Stimulated activated CD8-positive, alpha-beta memory T cell treated with anti-CD3 and anti-CD28 coated beads, Interleukin-4, amount 100 ng/mL, for 1 hour (primary cell): ENCODE measurements at places on chromosomes 2 and 18.

- DNase-seq = no peak
Observed at GRCh38 chr2:78486565-78486964, 538.9 kb upstream of the REG3G start.

DNA sequence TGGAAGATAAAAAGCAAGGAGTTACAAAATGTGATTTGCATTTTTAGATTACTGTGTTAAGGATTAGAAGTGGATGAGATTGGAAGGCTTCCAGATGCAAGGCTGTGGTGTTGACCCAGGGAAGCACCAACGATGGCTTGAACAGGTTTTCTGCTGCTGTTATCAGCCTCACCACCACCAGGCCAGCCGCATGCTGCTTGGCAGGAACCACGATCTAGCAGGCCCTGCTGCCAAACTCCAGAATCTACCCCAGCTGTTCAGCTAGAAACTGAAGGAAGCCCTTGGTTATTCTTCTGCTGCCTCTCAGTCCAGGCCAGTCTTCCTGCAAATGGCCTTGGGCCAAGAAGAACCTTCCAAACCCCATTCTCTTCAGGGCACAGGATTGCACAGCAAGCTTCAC is 133.9 kb downstream of the MTCL1 start:
- DNase-seq = no peak

DNA sequence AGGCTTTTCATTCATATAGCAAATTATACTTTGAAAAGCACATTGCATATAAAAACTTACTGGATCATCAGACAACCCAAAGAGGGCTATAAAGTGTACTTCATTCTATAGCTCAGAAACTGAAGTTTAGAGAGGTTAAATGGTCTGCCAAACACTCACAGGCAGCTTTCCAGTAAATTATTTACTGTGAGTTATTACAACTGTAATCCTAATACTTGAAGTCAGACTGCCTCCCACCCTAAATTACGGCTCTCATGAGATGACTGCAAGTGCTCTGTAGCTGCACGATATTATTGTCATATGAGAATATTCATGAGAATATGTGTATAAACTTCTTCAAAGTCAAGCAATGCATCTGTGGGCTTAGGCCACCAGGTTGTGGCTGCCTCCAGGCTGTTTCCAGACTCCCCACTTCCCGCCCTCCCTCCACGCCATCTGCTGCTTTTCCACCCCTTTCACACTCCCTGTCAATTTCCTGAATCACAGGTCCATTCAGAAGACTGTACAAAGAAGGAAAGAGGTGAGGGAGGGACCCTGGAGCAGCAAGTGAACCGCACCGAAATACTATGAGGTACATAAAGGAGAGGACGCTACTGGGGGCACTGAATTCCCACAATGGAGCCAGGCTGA is 111.1 kb upstream of the SPOPL start:
- DNase-seq = no peak

- DNase-seq = no peak
Observed at GRCh38 chr2:241739651-241740050, 5.2 kb downstream of the D2HGDH start.

GRCh38 chr2:106061611-106062349 is 132.3 kb downstream of the UXS1 start:
- no peak for DNase-seq

DNA sequence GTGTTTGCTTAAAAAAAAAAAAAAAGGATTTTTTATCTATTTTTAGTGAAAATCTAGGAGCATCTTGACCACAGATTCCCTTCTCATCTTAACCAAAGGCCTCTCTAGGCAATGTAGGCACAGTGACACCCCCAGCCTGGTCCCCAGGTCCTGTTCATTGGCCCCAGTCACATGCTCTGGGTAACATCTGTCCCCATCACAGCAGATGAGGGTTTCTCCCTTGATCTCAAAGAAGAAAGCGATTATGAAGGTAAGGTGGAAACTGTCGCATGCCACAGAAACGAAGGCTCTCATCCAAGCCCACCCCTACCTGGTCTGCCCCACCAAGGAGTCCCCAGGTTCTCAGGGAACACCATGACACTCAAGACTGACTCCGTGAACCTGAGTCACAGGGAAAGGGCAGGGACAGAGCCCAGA is 4.7 kb downstream of the HS6ST1 start:
- DNase-seq = no peak

DNA sequence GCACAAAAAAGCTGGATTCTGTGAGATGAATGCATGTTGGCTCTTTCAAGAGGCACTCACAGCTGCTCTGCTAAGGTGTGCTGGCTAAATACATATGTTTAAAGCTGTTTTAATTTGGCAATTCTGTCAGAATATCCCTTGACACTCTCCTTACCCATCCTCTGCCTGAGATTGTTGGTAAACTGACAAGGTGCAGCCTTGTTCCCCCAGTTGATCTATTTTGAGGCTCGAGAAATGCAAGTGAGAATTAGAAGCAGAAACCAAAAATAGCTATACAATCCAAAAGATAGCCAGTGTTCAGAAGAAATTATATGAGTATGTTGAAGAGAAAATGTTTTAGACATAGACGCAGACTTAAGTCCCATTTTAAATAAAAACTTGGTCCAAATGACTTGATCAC is 971.7 kb upstream of the GYPC start:
- DNase-seq = no peak

GRCh38 chr2:117936871-117937428 is 76.9 kb downstream of the CCDC93 start:
- no peak for DNase-seq

DNA sequence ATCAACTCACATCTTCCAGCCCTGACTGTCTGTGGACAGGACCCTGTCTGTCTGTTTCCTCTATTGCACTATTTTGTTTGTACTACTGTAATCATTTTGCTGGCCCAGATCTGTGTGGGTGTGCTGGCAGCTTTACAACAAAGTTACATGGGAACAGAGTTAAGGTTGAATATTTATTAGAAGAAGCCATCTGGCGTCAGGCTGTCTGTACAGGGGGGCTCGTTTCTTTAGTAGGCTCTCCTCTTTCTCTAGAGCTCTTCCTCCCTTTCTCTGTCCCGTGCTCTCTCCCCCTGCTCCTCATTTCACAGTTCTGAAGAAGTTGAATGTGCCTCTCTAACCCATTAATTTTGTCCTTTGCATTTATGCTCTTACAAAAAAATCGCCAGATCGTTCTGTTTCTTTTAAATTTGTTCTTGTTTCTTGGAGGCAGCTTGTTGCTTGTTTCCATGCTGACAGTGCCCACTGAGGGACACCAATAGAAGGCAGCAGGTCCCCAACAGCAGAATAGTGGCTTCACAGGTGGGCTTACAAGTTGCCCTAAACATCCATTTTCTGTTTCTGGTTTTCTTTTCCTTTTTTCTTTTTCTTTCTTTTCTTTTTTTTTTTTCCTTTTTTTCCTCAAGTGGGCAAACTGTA is 315.2 kb upstream of the ZEB2 start:
- DNase-seq = no peak

- DNase-seq = no peak
Observed at GRCh38 chr18:62452280-62452831, 70.5 kb upstream of the ZCCHC2 start.

DNA sequence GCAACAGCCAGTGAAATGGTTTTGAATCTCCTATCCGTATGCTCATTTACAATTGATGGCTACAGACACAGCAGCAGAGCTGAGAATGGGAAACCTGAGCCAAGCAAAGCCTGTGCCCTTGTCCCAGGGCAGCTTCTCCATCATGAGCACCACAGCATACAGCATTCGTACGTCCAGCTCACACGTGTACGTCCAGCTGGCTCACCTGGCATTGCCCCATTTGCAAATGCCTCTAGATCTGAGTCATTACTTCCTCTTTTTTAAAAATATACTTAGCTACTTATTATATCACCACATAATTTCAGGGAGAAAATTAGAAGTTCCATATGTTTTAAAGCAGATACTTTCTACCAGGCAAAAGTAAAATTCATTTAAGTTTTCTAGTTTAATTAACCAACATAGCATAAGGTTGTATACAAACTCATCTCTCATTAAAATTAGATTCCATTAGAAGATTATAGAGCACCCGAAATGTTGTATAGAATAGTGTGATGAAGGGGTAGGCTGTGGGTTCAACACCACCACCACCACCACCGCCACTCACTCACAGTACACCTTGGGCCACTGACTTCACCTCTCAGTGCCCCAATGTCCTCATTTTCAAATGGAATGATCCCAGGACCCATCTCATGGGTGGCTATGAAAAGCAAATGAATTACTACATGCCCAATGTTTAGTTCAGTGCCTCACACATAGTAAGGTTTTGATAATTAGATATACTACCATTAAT is 31.4 kb upstream of the TMEM177 start:
- no peak for DNase-seq

GRCh38 chr2:16404551-16405300 is 260.9 kb downstream of the CYRIA start:
- DNase-seq = no peak

- no peak for DNase-seq
Observed at GRCh38 chr18:41226186-41226585, 728.8 kb upstream of the PIK3C3 start.

DNA sequence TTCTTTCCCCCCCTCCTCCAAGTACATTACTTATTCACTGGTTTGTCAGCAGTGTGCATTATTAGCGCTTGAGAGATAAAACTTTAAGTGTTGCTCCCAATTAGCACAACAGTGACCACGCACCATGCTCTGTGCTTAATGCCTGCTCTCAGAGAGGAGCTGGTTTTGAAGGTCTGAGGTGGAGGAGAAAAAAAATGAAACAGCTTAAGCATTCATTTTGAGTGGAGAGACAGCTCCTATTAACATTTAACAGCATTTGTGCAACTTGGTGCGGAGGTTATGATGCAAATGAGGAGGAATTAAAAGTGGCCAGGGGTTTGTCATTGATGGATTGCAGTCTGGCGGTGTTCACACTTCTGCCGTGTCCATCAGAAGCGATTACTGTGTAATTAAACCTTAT is 141.8 kb downstream of the FIGN start:
- no peak for DNase-seq

- no peak for DNase-seq
Observed at GRCh38 chr2:232789082-232789481, 12.7 kb upstream of the KCNJ13 start.

DNA sequence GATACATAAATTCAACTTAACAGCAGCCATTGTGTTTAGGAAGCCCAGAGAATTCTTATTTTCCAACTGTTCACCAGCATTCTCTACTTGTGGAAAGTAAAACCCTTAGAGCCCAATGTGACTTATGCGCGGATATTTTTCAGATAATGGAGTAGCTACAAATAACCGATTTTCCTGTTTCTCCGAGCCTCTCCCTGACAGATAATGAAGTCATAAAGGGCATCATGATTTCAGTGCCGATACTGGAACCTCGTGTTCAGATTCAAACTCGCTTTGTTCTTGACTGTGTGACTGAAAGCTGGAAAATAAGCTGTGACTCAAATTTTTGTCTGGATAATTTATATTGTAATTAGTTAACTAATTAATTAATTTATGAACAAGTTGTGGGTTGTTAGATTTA is 228.2 kb downstream of the VAPA start:
- DNase-seq = no peak

DNA sequence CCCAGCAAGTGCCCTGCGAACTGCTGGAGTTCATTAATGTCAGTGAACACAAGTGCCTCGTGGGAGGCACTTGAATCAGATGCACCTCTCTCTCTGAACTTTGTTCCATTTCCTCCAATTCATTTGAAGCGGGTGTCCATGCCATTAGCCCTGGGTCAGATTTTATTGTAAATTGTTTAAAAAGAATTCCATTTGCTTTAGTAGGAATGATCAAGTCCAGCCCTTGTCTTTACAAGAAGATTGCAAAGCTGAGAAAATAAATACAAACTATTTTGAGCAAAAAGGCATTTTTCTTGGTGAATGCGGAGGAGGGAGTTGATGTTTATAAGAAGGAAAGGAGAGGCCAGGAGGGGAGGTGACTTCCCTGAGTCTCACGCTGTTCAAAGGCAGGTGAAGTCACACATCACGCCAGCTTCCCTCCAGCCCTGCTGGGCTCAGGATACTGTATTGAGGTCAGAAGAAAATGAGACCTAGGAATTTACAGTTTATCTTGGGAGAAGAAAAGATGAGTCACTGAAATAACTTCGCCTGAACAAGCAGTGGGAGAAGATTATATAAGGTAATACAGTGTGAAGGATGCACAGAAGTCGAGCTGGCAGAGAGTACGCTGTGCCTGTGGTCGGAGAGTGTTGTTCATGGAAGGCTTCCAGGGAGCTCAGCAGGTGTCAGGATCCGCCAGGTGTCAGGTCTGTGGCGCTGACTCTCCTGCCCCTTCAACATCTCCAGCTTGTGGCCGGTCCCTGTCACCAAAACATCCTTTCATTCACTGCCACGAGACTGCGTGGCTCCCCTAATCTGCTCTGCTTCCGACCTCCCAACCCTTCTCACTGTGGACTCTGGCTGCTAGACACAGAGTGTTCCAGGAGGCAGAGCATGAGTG is 36.5 kb downstream of the EFR3B start:
- DNase-seq = no peak

GRCh38 chr2:20434588-20435294 is 12.1 kb upstream of the RHOB start:
- DNase-seq = no peak

GRCh38 chr2:202025816-202026215 is 7.8 kb upstream of the FZD7 start:
- no peak for DNase-seq

GRCh38 chr2:20172273-20173055 is 52.5 kb downstream of the SDC1 start:
- DNase-seq = no peak

DNA sequence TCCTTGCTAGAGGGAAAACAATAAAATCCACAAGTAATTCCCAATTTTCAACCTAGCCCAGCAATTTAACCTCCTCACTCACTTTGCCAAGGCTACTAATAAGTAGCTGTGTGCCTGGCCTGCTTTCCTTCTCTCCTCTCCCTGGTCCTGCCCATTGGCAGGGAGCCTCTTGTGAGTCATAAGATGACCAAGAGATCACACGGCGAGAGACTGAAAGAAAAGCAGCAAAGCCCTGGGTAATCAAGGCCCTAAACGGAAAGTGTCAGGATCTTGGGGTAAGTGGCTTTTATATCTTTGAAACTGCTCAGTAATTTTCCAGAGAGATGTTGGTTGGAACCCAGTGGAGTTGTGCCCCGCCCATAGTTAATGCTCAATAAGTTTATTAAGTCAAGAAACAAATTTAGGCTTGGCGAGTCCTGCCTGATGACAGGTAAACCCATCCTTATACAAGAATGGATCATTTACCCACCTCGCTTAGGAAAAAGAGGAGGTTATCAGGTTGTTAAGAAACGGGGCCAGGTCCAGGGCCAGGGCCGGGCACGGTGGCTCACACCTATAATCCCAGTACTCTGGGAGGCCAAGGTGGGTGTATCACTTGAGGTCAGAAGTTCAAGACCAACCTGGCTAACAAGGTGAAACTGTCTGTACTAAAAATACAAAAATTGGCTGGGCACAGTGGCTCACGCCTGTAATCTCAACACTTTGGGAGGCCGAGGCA is 10.0 kb upstream of the ADAM17 start:
- DNase-seq = no peak

- DNase-seq = no peak
Observed at GRCh38 chr2:191710411-191710900, 32.5 kb downstream of the NABP1 start.
